ENCODE measurements at places on chromosomes 6 and 20.

- DNase-seq, result no peak
Measured at GRCh38 chr6:18545726-18546125, 158.6 kb downstream of the RNF144B start.

DNA sequence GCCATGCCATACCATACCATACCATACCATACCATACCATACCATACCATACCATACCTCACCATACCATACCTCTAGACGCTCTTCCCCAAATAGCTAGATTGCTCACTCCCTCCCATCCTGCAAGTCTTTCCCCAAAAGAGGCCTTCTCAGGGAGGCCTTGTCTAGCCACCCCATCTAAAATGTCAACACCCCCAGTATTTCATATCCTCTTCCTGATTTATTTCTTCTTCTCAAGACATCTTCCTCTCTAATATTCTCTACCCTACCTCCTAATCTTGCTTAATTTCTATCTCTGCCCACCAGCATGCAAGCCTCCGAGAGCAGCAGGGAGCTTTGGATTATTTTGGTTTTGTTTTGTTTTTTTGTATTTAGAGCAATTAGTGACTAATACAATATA, 225.2 kb upstream of the RREB1 start:
- DNase-seq, result no peak

GRCh38 chr6:140130074-140130473, 755.6 kb upstream of the CITED2 start:
- no peak for DNase-seq

DNA sequence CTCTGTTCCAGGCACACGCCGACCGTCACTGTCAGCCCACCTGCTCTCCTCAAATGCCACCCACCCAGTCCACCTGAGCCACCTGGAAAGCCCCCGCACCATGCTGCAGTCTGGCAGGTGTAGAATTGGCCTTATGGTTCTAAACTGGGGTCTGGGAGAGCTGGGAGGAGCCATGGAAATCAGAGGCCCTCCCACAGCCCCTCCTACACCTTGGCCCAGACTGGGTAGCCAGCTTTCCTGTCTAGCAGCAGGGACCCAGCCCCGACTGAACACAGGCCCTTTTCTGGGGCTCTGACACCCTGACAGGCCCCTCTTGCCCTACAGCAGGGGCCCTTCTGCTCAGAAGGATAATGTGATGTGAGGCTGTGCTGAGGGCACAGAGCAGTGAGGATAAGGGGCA, 31.1 kb downstream of the LRFN2 start:
- no peak for DNase-seq

DNA sequence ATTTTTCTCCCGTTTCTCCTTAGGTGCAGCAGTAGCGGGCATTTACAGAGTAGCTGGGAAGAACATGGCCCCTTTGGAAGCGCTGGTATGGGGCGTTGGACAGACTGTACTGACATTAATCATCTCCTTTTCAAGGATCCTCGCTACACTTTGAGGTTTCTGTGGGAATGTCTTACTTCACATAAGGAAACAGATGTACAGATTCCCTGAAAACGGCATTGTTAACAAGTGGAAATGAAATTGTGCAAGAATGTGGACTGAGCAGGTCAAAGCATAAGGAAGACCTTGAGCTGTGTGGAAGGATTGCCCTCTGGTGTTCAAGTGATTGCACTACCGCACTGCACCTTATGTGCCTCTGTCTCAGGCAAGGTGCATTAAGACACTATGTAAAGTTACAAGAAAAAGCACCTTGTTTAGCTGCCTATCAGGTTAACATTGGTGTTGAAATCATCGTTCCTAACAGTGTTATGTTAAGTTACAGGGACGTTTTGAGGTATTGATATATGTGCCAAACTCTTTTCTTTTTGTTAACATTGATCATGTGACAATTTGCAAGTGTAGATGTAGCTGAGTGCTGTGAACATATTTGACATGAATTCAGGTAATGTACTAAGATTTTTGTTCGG, 38.0 kb downstream of the TMEM170B start:
- DNase-seq, result no peak

DNA sequence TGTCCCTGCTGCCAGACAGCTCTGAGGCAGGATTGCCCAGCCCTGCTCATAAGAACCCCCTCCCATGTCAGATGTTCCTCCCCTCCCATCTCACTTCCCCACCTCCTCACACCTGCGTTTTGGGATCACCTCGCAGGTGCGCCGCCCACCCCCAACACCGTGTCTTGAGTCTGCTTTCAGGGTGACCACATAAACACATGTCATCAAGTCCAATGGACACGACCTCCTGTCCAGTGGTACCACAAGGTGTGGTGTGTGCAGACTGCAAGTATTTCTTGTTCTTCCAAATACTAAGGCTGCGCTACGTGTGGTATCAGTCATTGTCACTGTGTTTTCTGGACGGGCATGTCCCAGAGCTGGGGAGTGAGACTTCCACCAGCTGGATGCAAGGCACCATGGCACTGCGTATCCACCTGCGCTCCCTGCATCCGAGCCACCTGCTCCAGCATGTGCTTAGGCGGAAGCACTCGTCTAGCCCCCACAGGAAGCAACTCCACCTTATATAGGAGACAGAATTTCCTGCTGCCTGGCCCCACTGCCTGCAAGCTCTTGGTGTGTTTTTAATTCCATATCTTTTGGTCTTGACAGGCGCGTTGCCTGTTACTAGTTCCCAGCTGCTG, 119.7 kb upstream of the NXT1 start:
- no peak for DNase-seq
